Fibroblast of skin of scalp (primary cell): ENCODE measurements at places on chromosomes 5 and 9.
A peak's percentile ranks its signal among the peaks of the same experiment; 100 is the strongest.

DNA sequence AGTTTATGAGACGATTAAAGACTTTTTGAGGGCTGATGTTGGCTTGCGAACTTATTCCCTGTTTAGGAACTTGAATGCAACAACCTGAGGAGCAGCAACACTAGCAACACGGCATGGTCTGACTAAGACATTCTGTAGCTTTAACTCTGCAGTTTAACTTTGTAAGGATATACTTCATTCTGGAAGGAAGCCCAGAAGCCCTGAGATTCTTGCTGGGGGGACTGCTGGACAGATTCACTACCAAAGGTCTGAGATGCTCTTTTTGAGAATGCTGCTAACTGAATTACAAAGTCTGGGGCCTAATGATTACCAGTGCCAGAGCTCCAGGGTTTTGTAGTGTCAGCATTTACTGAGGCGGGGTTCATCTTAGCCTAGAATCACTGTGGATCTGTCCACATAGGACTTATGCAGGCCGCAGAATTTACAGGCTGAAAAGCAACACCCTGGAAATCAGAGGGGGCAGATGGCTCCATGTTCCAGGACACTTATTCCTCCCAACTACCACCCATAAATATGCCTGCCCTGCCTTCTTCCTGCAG, 537.1 kb upstream of the CDH18 start:
- peak; percentile 29 for DNase-seq

DNA sequence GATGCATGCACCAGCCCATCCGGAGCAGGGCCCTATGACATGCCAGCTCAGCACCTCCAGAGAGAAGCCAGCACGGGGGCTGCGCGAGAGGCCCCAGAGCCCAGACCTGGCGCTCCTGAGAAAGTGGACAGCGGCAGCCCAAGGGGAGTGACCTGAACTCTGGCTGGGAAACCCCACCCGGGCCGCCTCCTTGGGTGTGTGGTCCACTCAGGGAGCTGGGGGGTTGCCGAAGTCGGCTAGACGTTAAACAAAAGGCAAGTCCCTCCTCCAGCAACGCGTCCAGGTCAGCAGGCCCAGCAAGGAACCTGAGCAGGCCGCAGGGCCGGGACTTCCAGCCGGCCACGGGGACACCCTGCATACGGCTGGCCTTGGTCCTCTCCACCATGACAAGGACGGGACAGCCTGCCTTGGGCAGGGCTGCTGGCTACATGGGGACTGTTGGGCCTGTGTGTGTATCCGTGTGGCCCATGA, 35.7 kb downstream of the NACC2 start:
- no peak for DNase-seq

- no peak for DNase-seq
These were observed 2.9 kb downstream of the AKNA start for GRCh38 chr9:114384836-114385396.

GRCh38 chr5:125695996-125696655, 727.1 kb upstream of the GRAMD2B start:
- DNase-seq, result peak; percentile 74

DNA sequence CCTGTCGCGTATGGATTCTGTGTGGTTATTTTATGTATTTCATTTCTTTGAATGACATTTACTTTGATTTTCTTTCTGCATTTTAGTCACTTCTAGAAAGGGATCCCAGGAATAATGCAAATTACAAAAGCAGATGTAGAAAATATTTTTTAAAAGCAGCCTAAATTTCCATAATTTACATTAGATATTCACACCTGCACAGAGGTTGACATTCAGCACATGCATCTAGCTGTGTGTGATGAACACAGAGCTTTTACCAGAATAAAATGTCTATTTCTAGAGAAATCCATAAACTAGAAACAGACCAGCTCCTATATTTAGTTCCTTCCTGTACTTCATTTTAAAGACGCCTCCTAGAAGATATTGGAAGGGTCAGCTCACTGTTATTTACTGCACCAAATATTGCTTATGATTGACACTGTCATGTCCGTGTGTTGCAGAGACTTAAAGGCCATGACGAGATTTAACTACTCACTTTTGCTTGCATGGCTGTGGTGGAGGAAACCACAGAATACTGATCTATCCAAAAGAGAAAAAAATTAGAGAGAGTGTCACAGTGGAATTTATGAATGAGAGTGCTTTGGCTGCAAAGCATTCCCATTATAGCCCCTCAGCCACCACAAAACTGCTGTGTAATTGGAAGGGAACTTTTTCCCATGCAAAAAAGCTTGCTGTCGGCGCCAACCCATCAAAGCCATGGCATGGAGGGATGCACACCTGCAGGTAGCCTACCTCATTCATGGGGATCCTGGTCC, 58.1 kb downstream of the EBF1 start:
- peak; percentile 88 for DNase-seq

- DNase-seq, result peak; percentile 61
These were observed 27.5 kb upstream of the EFNA5 start for GRCh38 chr5:107698286-107698685.

DNA sequence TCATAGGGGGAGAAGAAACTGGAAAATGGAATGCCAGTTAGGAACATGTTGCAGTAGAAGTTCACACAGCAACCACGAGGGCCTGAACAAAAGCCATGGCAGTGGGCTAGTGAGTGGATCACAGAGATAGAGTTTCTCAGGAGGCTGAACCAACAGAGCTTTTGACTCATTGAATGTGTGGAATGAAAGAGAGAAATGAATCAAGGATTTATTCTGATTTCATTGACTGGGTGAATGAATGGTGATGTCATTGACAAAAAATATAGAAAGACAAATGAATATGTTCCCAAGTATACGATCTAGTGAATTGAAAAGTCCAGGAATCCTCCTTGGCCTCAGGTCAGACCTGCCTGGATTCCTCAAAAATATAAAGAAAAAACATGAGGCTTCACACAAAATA, 99.2 kb downstream of the ZNF462 start:
- DNase-seq, result peak; percentile 59
